ENCODE measurements at places on chromosomes 7 and 10.

GRCh38 chr7:868189-868486, 8.2 kb upstream of the GET4 start:
- DNase-seq: no peak

- no peak for DNase-seq
Measured at GRCh38 chr10:114276671-114277070, 37.6 kb downstream of the VWA2 start.

GRCh38 chr10:110525349-110526260, 27.9 kb downstream of the DUSP5 start:
- peak; percentile 93 for DNase-seq

GRCh38 chr7:30950197-30950596, 13.6 kb upstream of the GHRHR start:
- no peak for DNase-seq

DNA sequence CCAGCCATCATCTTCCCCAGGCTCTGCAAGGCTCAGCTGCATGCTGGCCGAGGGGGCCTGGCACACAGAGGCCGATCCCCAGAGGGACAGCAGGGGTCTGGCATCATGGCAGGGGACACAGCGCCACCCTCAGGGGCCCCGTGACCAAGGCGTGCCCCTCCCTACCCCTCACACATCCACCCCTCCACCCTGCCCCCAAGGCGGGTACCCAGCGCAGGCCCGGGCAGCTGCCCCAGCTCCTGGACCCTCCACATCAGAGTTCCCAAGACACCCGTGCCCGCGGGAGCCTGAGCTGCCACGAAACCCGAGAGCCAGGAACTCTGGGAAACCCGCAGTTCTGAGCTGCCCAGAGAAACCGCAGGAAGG, 46.5 kb upstream of the TNRC18 start:
- no peak for DNase-seq

GRCh38 chr7:138618506-138618905, 82.7 kb downstream of the SVOPL start:
- no peak for DNase-seq

GRCh38 chr7:101952355-101953247, 135.2 kb downstream of the CUX1 start:
- peak; percentile 79 for DNase-seq

DNA sequence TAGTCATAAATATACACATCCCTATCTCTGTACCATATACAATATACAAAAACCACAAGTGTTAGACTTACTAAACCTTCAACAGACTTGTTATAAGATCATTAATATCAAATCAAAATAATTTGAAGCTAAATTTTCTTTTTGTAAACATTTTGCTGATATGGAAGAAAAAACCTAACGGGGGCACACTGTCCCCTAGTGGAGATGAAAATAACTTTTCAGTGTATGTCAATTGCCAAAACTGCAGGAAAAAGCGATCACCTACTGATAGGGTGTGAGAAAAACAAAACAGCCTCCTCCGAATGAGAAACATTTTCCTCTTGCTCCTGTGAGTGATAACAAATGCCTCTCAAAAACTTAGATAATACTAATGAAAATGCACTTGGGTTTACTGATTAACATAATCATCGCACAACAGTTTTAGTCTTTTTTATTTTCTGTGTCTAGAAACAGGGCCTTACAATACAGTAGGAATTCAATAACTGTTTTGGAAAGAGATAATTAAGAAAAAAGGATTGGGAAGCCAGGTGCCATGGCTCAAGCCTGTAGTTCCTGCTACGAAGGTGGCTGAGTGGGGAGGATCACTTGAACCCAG, 322.7 kb downstream of the CRPPA start:
- DNase-seq: peak; percentile 30

DNA sequence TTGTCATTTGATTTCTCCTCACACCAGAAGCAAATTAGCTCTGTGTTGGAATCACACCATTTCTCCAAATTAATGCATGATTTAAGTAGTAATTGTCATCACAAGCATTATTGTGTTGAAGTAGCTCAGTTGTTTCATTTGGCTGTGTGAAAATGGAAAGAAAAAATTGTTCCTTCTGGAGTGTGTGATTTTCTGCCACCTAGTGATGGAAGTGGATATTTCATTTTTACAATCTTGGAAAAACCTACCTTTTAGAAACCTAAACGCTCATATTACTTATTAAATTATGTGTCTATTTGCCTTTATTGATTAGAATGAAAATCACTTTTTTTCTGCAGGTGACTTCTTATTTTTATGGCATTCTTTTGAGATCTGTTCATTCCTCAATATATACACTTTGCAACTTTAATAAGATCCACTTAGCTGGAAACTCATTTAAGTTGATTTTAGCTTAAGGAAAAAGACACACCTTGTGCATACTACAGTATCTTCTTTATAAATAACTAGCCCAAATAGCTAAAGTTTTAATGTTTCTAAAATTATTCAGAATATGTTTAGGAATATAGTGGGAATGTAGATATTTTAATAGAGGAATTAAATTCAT, 50.0 kb downstream of the SRI start:
- peak; percentile 11 for DNase-seq

DNA sequence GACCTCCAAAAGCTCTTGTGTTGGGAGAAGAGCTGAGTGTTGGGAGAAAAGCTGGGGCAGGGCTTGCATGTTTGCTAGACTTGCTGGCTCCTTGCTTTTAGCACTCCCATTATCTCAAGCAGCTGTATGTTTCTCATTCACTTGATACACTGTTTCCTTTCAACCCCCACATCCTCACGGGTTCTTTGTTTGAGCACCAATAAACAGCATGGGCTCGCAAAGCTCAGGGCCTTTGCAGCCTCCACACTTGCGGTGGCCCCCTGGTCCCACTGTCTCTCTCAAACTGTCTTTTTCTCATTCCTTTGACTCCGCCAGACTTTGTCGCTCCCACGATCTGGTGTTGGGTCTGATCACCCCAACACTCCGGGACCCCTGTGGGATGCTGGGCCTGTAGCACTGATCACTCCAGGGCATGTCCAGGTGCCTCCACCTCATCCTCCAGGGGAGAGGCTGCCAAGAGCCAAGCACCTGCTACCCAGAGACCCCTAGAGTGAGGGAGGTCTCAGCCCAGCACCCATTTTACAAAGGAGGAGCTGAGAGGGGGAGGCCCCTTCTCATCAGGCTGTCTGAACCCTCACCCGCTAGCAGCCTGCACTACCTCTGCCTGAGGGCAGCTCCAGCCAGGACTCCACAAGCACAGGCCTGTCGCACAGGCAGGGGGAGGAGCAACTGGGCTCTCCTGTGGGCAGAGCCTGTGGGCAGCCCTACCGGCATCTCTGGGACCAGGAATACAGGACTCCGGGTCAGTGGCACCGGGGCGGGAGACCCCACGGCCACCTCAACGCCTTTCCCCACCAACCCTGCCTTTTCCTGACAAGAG, 49.1 kb upstream of the MSMB start:
- peak; percentile 27 for DNase-seq

DNA sequence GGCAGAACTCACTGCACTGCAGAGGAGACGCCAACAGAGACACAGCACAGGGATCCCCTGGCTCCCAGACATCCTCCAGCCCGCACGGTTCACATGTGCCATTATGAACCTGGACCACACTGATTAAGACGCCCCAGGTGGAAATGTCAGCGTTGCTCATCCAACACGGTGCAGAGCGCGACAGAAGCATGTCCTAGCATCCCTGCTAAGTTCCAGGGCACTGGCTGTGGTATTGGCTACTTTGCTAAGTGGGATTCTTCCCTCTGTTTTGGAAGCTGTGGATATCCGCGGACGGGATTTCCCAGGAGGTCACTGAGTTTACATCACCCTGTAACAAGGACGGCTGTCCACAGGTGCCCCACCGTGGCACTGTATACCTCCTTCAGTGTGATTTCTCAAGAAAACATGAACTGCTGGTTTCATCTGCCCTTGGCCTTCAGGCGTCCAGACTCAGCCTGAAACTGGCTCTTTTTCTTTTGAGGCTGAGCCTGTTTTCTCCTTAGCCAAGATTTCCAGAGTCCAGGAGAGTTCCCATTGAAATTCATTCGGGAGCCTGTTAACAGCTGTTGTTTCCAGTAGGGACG, 324.0 kb downstream of the WDR37 start:
- no peak for DNase-seq

DNA sequence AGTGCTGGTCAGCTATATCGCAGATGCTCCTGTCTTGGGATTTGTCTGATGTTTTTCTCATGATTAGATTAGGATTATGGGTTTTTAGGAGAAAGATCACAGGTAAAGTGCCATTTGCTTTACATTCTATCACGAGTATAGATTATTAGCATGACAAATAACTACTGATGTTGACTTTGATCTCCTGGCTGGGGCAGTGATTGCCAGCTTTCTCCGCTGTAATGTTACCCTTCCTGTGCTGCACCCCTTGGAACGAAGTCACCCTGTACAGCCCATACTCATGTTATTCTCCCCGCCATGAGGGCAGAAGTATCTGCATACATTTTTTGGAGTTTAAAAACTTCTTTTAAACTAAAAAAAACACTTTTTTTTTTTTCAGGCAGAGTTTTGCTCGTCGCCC, 10.8 kb upstream of the CLDN4 start:
- DNase-seq: no peak

DNA sequence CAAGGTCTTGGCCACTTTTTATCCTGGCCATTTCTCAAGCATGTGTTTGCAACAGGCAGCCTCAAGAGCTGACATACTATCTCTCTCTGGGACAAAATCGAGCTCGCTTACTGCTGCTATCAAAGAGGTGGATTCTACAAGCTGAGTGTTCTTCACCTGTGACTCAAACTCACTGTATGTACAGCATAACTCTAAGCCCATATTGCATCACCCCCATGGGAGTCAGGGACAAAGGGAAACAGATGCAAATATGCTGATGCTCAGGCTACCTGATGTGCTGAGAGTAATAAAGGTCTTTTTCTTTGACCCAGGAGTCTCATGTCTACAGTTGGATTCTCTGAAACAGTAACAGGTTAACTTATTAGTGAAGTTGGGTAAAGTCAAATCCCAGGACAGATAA, 45.2 kb downstream of the PCLO start:
- DNase-seq: no peak

DNA sequence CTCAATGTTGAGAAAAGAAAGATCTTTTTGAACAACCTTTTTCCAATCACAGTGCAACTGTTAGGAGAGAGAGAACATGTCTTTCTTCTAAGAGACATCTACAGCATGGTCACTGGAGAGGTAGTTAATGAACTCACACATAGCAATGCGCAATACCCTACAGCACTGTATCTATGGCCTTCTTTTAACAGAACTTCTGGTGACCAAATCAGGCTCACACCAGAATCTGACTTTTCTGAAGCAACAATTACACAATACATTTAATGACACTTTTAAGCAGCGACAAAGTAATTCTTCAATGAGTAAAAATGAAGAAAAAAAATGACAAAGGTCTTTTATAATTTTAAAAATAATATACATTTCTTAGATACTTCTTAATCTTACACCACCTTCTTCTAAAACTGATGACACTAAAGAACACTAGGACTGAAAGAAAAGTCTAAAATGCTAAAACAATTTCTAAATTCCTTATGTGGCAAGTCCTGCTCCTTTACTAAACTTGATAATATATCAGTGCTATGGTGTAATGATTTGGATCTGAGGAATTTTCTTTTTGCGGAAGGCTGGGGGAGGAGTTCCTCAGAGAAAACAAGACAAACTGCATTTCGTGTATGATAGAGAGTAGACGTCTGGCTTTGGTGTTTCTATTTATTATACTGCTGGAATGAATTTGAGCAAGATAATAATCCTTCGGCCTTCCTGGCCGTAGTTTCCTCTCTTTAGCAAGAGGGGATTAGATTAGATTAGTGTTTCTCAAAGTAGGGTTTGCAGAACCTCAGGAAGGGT, 166.3 kb downstream of the ZNF438 start:
- DNase-seq: no peak

- peak; percentile 86 for DNase-seq
Measured at GRCh38 chr7:47428052-47428767, 153.7 kb downstream of the TNS3 start.

DNA sequence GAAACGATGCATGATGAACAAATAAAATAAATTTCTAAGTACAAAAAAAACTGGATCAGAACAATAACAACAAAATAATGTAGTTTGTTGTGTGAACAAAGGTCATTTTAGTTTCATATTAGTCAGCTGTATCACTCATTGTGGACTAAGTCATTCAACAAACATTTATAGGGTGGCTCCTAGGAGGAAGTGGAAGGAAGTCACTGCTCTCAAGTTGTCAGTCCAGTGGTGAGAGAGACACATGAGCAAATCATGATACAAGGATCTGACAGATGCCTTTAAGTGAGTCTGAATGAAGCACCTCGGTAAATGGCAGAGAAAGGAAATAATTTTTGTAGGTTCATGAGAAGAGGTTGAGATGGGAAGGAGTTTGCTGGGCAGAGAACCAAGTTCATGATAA, 56.8 kb downstream of the EPDR1 start:
- DNase-seq: peak; percentile 20

DNA sequence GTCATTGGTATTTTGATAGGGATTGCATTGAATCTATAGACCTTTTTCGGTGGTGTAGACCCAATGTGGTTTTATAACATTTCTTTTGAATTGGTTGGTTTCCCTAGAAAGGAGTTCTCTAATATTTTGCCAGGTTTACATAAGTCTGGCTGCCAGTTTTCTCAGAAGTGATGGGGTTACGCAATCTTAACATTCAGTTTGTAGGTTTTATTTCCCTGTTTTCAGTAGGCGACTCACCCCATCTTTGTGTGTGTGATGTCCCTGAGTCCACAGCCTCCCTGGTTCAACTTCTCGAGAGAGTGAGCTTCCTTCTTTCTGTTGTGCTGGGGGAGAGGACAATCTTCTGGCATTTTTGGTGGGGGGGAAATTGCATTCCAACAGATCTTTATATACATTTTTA, 9.6 kb upstream of the KIF5B start:
- DNase-seq: no peak

DNA sequence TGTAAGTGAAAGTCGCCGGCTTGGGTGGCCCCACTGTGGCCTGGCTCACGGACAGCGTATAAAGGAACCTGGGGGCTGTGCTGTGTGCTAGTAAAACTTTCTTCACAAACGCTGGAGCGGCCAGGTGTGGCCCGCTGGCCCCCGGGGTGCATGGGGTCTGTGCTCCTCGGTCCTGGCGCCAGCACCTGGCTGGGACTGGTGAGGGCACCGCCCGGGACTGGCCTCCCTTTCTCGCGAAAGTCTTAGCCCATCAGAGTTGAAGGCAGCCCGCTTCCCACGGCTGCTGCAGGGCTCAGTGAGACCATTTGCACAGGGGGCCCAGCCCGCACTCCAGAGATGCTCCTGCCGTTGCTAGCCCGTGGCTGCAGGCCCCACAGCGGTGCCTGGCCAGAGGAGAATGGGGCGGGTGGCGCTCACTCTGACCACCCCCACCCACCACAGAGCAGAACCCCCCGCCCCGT, 5.8 kb downstream of the PWWP2B start:
- no peak for DNase-seq

DNA sequence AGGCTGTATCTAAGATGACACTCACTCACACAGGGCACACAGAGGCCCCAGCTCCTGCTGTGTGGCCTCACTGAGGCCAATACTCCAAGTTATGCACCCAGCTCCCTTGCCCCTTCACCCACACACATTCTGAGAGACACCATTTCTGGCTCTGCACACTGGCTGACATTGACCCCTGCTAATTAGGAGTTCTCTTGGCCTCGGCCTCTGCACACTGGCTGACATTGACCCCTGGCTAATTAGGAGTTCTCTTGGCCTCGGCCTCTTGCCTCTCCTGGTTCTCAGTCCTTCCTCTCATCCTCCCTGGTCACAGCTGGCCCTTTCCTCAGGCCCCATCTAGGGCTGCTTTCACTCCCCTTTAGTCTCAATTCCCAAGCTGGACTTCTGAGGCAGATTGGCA, 97.3 kb downstream of the GRID1 start:
- DNase-seq: no peak
